ENCODE measurements at places on chromosomes 4 and X.

- no peak for DNase-seq
Observed at GRCh38 chrX:131084145-131084544, 26.0 kb downstream of the ARHGAP36 start.

- no peak for DNase-seq
Observed at GRCh38 chrX:56793521-56794320, 64.7 kb downstream of the NBDY start.

DNA sequence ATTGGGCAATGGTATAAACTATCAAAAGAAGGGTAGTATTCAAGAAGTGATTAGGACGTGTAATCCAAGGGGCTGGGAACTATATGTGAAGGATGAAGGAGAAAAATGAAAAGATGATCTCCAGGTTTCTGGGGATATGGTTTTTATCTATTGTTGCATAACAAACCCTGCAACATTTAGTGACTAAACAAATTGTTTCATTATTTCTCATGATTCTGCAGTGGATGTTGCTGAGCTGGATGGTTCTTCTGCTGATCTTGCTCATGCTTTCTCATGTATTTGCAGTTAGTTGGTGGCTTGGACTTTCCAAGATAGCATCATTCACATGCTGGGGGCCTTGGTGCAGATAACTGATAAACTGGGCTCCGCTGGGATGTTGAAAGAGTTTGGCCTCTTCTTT lies 29.1 kb downstream of the PHOX2B start:
- no peak for DNase-seq

DNA sequence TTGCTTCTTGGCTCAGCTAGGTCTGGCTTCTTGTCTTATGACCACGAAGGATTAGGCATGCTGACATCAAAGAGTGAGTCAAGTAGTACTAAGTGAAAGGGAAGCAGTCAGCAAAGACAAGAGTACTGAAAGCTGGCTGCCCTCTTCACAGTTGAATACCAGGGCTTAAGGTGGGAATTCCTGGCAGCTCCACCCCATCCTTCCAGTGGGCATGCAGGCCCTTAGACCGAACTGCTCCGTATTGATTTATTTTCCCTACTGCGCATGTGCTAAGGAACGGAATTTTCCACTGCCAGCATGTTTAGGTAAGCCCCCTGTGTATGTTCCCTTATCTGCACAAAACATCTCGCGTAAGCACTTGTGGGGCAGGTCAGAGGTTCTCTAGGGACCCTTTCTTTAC lies 2320.1 kb downstream of the ARAP2 start:
- DNase-seq, result no peak

DNA sequence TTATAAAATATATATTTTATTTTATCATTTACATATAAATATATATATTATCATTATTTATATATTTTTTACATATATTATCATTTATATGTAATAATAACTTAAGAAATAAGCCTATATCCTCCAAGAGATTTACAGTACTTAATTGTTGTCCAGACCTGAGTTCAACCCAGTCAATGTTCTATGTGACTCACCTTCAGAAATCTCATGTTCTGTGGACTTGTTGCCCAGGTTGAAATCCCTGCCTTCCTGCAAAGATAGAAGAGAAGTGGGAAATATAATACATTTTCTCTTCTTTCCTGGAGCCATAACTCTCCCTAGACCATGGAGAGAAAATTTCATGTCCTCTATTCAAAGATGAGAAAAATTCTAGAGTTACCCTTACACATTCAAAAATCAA lies 247.3 kb downstream of the PARM1 start:
- no peak for DNase-seq

DNA sequence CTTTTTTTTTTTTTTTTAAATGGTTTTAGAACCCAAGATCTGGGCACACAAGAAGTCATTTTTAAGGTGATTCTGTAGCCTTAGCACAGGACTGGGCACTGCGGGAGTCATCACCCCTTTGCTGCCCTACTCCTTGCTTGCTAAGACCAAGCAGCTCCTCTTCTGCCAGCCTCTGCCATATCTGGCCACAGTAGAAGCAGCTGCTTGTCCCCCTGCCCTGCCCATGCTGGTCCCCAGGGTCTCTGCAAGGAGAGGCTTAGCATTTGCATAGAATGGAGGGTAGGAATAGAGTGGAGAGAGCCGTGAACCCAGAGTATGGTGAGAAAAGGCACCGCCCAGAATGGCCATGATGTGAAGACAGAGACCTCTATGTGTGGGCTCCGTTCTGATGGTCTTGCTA lies 109.3 kb downstream of the ADRA2C start:
- DNase-seq, result no peak

- no peak for DNase-seq
Observed at GRCh38 chr4:60241866-60242265, 958.3 kb upstream of the ADGRL3 start.

GRCh38 chrX:136304493-136304892 lies 3.7 kb downstream of the ADGRG4 start:
- DNase-seq, result no peak

DNA sequence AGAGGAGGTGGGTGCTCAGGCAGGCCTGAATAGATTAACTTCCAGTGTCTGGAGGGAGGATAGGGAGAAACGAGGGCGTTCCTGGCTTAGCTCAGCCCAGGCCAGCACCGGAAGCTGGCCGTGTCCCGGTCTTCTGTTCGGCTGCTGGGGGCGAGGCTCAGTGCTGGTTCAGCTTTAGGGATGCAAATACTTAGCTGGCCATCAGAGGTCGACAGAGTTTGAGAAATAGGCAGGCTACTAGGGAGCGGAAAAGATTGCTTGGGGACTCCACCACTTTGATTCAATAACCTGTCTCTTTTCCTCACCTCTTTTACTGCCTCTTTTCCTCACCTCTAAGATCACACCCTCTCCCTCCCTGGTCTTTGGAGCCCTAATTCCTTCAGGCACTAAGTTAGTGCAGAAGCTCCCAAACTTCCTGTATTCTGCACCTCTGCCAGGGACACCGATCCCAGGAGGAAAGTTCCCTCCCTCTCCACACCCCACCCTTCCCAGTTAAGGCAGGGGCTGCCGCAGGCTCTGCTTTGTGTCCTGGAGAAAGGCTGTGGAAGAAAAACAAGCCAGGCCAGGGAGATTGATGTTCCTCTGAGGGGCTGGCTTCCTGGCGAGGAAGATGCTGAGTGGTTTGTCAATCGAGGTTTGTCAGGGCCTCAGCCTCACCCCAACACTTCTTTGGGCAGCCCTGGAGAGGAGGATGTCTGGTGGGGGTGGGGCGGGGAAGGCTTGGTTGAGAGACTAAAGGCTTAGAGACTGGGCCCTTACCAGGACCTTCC lies 6.0 kb upstream of the EFNB1 start:
- DNase-seq, result no peak

DNA sequence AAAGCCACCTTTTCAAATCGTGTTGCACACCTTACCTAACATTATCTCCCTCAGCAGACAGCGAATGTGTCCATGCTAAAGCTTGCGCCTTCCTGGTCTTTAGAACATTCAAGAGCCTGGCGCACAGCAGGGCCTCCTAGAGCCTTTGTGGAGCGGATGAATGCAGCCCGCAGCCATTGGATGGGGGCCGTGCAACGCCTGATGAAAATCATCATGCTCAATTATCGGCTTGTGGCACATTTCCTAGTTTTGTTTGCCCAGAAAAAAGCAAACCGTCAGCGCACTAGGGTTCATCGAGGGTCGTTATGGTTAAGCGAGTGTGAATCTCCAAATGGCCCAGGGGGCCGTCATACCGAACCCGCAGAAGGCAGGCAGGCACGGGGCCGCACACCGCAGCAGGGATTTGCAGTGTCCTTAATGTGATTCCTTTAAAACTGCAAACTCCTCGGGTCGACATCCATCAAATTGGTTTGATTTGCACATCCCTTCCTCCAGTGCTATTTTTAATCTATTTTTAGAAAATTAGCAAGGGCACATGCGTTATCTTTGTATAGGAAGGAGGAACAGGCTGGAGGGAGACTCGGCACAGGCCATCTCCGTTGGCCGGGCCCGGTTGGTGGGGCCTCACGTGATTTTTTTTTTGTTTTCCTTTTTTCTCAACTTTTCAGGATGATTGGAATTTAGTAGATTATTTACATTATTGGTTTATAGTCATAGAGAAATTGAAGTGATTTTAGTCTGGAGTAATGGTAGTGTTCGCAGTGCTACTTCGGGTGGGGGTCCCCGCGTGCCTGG lies 53.1 kb downstream of the ABLIM2 start:
- no peak for DNase-seq

DNA sequence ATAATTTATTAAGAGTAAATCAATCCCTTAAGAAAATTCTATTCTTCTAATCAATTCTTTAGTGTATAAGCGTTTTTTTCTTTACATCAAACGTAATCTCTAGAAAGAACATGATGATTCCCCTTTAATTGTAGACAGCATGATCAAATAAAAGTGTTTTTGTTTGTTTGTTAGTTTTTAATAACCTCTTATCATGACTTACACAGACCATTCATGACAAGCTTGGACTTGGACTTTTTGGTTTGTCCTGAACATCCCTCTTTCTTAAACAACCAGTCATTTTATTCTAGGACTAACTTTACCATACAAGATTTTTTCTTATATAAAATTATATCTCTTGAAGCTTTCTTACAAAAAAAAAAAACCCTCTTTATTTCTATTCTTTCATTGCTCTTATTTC lies 344.6 kb upstream of the SPOCK3 start:
- DNase-seq, result no peak

DNA sequence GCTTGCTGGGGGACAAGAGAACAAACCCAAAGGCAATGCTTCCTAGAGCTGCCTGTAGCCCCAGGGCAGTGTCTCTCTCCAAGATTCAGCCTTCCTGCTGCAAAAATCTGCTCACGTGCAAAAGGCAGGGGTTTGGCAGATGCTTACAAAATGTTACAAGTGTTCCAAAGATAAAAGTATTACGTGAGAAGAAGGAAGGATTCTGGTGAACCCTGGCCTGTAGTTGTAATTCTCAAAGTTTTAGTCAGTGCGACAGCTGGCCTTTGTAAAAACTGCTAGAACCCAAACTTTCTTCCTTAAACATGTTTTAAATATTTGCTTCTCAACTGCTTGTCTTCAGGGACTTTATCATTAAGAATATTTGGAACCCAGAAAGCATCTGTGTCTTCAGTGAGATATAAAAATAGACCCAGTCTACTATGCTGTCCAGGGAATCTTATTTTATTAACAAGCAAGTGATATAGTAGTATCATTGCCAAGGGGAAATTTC lies 232.3 kb downstream of the FRMPD4 start:
- no peak for DNase-seq

DNA sequence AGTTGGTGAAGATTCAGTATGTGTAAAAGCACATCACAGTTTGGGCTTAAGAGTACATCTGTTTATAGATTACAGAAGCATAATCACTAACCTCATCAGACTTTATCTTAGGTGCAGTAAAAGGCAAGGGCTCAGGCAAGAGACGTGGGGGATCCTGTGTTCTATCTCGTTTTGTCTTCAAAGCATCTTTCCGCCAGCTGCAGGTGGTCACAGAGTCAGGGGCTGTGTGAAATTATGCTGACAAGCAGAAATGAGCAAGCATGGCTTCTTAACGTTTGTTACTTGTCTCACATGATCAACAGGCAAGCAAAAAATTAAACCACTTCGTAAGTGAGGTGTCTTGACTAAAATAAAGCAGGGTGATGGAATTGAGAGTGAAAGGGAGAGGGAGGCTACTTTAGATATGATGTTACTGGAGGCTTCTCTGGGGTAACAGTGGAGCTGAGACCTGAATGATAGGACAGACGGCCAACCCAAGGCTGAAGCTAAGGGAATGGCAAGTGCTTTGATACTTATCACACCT lies 1.4 kb upstream of the TEC start:
- DNase-seq, result no peak

DNA sequence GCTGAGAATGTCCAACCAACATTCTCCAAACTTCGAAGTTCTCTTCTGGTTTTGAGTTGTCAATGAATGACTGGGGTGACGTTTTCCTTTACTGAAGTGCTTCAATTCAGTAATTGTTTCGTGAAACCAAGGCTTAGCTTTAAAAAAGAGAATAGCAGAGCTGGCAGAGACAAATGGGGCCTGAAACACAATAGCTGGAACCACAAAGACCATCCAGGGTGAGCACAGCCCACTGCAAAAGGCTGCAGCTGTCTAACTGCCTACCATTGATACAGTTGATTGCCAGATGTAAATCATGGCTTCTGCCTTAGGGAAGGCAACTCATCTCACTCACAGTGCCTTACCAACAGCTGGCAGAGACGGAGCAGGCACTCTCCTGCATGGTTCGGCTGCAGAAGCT lies 78.7 kb upstream of the ZNF518B start:
- DNase-seq, result no peak

DNA sequence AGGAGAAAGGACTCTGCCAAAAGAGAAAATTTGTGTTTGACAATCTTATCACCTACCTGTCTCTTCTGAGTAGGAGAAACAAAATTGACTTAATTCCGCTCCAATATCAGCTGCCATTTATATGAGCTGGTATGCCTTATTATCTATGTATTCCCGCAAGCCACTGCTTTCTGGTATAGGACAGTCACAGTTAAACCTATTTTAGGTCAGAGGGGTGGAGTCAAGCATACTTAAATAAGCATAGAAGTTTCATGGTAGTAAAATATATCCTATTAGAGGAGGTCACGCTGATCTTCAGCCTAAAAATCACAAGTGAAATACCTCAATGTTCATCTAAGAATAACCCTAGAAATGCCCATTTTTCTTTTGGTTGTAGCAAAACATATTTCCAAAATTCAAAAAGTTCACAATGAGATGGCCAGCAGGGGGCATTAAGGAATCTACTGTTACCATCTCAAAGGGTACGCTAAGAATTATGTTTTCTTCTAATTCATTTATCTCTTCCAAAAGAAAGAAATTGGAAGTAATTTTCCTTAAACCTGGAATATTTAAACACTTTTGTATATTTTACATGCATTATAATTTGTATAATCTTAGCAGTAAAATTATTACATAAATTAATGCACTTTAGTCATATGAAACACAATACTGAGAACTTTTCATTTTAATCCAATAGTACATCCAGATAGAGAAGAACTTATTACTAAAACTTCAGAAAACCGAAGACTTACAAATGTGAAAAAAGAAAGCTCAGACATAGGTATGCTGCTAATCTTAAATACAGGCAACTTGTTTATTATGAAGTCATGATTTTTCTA lies 10.5 kb downstream of the PPAT start:
- no peak for DNase-seq

- no peak for DNase-seq
Observed at GRCh38 chr4:94887027-94887426, 129.3 kb downstream of the BMPR1B start.

- no peak for DNase-seq
Observed at GRCh38 chrX:50002067-50002714, 79.8 kb downstream of the CLCN5 start.

GRCh38 chr4:40954088-40954668 lies 204.4 kb downstream of the NSUN7 start:
- no peak for DNase-seq

- no peak for DNase-seq
Observed at GRCh38 chr4:174365018-174365587, 81.4 kb downstream of the CEP44 start.

GRCh38 chrX:71650333-71650969 lies 16.9 kb upstream of the LOC101059915 start:
- no peak for DNase-seq

Measured in stimulated activated CD8-positive, alpha-beta memory T cell treated with anti-CD3 and anti-CD28 coated beads, Interleukin-4, amount 100 ng/mL, for 1 hour (primary cell).